Activated CD4-positive, alpha-beta T cell treated with anti-CD3 and anti-CD28 coated beads for 36 hours (primary cell): ENCODE measurements at places on chromosomes 11 and 22. TPM values are rescaled to one million over a fixed set of nuclear protein-coding genes. Genes with fewer than 3 reads are reported as not detected.

DNA sequence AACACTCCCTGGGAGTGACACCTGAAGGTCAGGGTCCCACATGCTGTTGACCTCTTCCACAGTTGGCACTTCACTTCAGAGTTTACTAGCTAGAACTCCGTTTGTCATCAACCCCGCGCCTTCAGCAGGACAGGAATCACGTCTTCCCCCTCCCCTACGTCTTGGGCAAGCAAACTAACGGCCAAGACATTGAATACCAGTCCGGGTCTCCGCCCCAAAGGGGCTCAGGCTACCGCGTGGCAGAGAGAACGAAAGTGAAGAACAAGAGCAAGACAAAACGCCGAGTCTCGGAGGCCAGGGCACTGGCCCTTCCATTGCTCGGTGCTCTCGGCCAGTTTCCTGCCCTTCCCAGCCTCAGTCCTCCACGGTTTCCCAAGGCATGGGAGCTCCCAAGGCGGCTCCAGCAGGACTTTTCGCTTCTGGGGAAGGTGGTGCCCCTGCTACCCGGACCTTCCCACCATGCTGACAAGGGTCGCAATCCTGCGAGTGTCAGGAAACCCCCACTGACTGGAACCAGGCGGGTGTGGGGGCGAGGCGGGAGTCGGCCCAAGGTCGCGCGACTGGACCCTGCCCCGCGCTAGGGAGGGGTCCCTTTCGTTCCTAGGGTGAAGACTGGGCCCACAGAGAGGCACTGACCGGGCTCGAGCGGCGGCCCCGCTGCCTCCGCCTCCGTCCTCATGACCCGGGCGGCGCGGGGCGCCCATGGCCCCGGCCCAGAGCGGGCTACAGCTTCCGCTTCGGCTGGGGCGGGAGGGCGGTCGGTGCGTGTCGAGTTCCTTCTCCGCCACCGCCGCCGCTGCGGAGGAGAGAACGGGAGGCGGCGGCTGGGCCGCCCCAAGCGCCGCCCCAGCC is at the start of gene GUCD1:
GUCD1 (minus strand) TSS at position 826 of the 852 bp plus-strand sequence; CDS start at position 679, 147 bp downstream.
- peaks cover 40% of the 10 kb centered on the region for H3K36me3 ChIP-seq
- H3K27ac ChIP-seq = peak within 1 kb of the TSS; percentile 99
- no peaks in the 10 kb centered on the region for H3K27me3 ChIP-seq
- H3K4me1 ChIP-seq = peaks cover 50% of the 10 kb centered on the region
- peak; percentile 53 for DNase-seq

DNA sequence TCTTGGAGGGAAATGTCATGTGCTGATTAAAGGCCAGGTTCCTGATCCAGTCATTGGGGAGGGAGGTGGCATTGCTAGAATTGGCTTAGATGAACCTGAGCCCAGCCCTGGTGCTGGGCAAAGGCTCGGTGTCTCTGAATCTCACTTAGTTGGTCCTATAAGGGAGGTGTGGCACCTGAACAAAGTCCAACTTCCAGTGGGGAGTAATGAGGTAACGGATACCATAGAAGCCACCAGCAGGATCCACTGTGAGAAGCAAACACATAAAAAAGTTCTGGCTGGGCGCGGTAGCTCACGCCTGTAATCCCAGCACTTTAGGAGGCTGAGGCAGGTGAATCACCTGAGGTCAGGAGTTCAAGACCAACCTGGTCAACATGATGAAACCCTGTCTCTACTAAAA is 26.6 kb downstream of the PRDM11 start:
- no peak overlapping the region for H3K4me3 ChIP-seq
- DNase-seq = no peak
- H3K36me3 ChIP-seq = no peaks in the 10 kb centered on the region
- H3K27ac ChIP-seq = no peak overlapping the region
- H3K4me1 ChIP-seq = peaks cover 10% of the 10 kb centered on the region

DNA sequence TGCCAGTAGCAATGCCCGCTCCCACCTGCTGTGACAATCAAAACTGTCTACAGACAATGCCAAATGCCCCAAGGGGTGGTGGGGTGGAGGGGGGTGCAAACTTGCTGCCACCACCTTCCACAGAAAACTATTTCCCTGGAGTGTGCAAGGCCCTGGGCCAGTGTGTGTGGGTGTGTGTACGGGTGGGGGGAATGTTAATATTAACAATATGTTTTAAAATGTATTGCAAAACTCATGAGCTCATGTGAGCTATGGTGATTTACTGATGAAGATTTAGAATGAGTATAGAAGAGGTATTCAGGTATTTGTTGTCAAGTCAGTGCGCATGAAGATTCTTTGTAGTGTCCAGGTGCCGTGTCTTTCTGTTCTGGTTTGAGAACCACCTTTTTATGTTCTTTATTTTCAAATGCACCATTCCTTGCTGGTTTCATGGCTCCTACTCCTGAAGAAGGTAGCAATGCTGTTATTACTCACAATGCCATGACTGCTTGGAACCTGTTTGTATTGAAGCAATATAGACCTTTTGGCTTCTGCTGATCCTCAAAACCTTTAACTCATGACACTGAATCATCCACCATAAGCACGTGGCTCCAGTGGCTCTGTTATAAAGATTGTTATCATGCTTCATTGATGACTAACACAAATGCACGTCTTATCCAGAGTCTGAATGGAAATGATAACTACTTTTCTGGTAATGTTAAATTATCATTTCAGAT is 29.9 kb upstream of the AQP11 start:
- DNase-seq = no peak
- H3K4me1 ChIP-seq = no peaks in the 10 kb centered on the region
- no peak overlapping the region for H3K27ac ChIP-seq
- H3K27me3 ChIP-seq = no peaks in the 10 kb centered on the region
- no peak overlapping the region for H3K4me3 ChIP-seq
- H3K36me3 ChIP-seq = no peaks in the 10 kb centered on the region

DNA sequence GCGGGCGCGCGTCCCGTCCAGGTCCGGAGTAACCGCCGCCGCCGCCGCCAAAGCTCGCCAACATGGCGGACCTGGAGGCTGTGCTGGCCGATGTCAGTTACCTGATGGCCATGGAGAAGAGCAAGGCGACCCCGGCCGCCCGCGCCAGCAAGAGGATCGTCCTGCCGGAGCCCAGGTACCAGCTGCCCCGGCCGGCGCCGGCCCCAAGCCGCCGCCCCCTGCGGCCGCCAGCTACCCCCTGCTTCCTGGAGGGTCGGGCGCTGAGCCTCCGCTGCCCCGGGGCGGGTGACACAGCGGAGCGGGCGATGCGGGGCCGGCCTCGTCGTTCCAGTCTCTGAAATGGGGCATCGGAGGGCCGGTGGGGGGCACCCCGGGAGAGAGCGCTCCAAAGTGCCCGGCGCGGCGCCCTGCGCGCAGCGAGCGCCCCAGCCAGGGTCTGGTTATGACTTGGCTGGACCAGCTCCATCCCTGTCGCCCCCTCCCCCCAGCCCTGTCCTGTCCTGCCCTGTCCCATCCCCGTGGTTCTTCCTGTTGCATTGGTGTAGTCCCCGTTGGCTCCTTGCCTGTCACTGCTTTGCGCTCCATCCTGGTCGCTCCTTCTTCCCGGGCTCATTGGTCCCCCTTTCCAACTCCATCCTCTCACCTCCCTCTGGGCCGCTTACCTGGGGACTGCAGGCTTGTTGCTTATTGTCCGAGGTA is 653 bp downstream of the GRK3 start:
- peaks cover 9% of the 10 kb centered on the region for H3K27me3 ChIP-seq
- H3K27ac ChIP-seq = peak overlapping the region; percentile 73
- H3K36me3 ChIP-seq = no peaks in the 10 kb centered on the region
- peak overlapping the region; percentile 74 for H3K4me3 ChIP-seq
- peaks cover 33% of the 10 kb centered on the region for H3K4me1 ChIP-seq

Gene RFPL3
- total RNA-seq = not detected

Gene GPHA2
- total RNA-seq = 0.34 TPM

DNA sequence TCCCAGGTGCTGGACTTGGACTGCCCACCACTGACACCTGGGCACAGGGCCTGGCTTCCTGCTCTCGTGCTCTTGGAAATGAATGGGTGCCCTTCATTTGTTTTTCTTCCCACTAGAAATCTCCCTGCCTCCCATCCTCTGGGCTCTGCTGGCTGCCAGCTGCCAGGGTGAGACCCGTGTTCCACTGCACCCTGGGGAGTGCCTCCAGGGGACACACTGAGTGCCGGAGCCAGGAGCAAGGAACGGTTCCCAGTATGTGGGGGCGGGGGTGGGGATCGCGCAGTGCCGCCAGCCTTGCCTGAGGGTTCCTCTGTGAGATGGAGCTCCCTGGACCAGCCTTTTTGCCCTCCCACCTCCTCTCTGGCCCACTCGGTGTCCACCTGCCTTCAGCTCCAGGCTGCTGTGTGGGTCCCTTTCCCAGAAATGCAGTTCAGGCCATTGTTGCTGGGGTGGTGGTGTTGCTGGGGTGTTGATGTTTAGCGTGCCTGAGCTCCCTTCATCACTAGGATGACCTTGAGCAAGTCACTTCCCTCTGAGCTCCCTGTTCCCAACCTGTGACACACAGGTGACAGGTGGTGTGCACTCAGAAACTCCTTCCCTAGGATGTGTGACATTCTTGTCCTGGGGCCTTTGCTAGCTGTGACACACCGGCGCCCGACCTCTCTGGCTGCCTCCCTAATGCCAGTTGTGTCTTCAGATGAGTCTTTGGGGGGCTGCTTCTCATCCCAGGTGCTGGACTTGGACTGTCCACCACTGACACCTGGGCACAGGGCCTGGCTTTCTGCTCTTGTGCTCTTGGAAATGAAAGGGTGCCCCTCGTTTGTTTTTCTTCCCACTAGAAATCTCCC is 72.1 kb downstream of the MED15 start:
- peaks cover 41% of the 10 kb centered on the region for H3K36me3 ChIP-seq
- no peak overlapping the region for H3K27ac ChIP-seq
- no peaks in the 10 kb centered on the region for H3K27me3 ChIP-seq
- H3K4me1 ChIP-seq = peaks cover 28% of the 10 kb centered on the region

- no peaks in the 10 kb centered on the region for H3K27me3 ChIP-seq
- no peaks in the 10 kb centered on the region for H3K4me1 ChIP-seq
- no peak for DNase-seq
- H3K36me3 ChIP-seq = no peaks in the 10 kb centered on the region
- no peak overlapping the region for H3K27ac ChIP-seq
- H3K4me3 ChIP-seq = no peak overlapping the region
Observed at GRCh38 chr11:109527496-109527895, 105.5 kb downstream of the C11orf87 start.

Gene JOSD1
- 77.7 TPM for total RNA-seq

DNA sequence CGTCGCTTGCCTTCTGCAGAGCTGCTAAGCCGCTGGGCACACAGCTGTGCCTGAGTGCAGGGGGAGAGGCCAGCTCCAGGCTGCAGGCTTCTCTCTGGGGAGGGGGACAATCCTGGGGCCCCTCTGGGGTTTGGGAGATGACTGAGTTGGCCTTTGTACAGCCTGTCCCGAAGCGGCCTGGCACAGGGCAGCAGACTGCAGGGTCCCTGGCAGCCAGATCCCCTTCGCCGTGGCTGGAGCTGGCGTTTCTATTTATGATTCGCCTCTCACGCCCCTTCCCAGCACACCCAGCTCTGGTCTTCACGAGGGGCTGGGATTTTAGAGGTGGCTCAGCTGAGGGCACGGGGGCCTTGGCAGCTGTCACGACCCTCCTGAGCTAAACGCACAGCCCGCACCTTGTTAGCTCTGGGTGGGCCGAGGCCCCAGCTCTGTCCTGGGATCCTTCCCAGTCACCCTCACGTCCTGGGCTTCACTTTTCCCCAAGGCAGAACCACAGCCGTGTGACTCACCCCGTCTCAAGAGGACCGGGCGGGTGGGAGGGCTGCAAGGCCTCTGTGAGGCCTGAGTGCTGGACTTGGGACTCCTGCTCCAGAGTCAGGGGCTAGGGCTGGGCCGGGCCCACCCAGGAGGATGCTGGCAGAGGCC is 18.4 kb downstream of the OSBPL5 start:
- H3K4me3 ChIP-seq = no peak overlapping the region
- H3K4me1 ChIP-seq = no peaks in the 10 kb centered on the region

DNA sequence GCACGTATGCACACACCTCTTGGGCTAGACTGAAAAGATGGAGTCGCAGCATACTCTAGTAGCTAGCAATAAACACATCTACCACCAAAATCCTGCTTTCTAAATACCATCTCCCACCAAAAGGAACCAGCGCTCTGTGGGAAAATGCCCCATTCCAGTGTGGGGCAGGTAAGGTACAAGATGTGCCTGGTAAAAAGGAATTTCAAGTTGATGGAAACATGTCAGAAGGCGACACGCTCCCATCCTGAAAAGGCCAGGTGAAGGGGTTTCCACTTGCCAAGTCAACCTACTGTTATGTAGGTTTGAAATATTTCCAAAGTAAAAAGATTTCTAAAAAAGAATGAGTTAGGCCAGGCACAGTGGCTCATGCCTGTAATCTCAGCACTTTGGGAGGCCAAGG is 8.8 kb downstream of the DGCR2 start:
- DNase-seq = no peak
- peaks cover 7% of the 10 kb centered on the region for H3K36me3 ChIP-seq
- H3K27me3 ChIP-seq = no peaks in the 10 kb centered on the region
- no peak overlapping the region for H3K4me3 ChIP-seq

Gene PARVB
- 45.9 TPM for total RNA-seq

GRCh38 chr11:69078508-69078907 is 29.8 kb downstream of the TPCN2 start:
- no peak overlapping the region for H3K4me3 ChIP-seq
- H3K4me1 ChIP-seq = peaks cover 15% of the 10 kb centered on the region
- no peaks in the 10 kb centered on the region for H3K27me3 ChIP-seq
- H3K27ac ChIP-seq = no peak overlapping the region
- no peak for DNase-seq

GRCh38 chr11:131300439-131300717 is 70.0 kb upstream of the NTM start:
- H3K27ac ChIP-seq = no peak overlapping the region
- no peaks in the 10 kb centered on the region for H3K4me1 ChIP-seq
- DNase-seq = no peak
- H3K4me3 ChIP-seq = no peak overlapping the region
- peaks cover 19% of the 10 kb centered on the region for H3K27me3 ChIP-seq

- H3K36me3 ChIP-seq = peaks cover 21% of the 10 kb centered on the region
- H3K4me1 ChIP-seq = peaks cover 70% of the 10 kb centered on the region
- no peaks in the 10 kb centered on the region for H3K27me3 ChIP-seq
- no peak for DNase-seq
Observed at GRCh38 chr22:46769191-46769675, 6.8 kb downstream of the TBC1D22A start.

GRCh38 chr11:104333977-104334376 is 170.0 kb upstream of the PDGFD start:
- H3K27ac ChIP-seq = no peak overlapping the region
- H3K27me3 ChIP-seq = peaks cover 3% of the 10 kb centered on the region
- H3K36me3 ChIP-seq = no peaks in the 10 kb centered on the region
- H3K4me1 ChIP-seq = no peaks in the 10 kb centered on the region
- H3K4me3 ChIP-seq = no peak overlapping the region
- DNase-seq = peak; percentile 33

GRCh38 chr11:86192519-86193257 is 51.9 kb upstream of the EED start:
- peak overlapping the region; percentile 53 for H3K4me3 ChIP-seq
- H3K4me1 ChIP-seq = peaks cover 27% of the 10 kb centered on the region
- H3K27ac ChIP-seq = peak overlapping the region; percentile 82

GRCh38 chr11:87971354-87971753 is 203.9 kb downstream of the RAB38 start:
- H3K27ac ChIP-seq = no peak overlapping the region
- no peak overlapping the region for H3K4me3 ChIP-seq
- no peak for DNase-seq
- peaks cover 12% of the 10 kb centered on the region for H3K27me3 ChIP-seq
- no peaks in the 10 kb centered on the region for H3K4me1 ChIP-seq
